NCI-H748 treated with DMSO at 0.1 percent for 48 hours (cell line): ENCODE measurements at places on chromosomes 2 and 18.

DNA sequence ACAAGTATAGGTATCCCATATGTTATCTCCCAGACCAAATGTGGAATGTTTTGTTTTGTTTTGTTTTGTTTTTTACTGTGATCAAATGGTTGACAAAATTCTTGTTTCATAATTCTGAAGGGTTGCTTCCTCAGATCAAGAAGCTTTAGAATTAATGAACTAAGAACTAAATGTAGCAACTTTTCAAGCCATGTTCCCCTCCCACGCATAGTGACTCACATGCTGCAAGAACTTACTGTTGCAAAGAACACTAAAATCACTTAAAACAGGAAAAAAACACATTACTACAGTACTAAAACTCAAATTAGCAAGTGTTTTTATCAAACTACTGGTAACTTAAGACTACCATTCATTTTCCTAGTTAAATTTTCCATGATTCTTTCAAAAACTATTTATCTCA lies 30.6 kb downstream of the HNRNPLL start:
- no peak for DNase-seq

DNA sequence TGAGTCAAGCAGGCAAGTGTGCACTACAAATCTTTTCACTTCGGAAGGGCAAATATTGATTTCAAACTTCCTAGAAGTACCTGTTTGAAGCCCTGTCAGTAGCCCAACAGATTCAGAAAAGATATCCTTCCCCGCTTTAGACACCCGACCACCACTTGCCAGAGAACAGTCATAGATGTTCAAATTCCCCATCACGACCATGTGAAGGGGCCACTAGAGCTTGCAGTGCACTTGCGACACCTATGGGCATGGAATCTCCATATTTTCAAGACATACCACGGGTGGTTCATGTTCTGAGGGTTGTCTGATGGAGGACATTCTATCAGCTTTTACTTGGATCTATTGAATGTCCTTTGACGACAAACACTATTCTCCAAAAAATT lies 23.8 kb downstream of the GNLY start:
- no peak for DNase-seq

- no peak for DNase-seq
Observed at GRCh38 chr2:144180131-144180530, 339.8 kb downstream of the ZEB2 start.

- no peak for DNase-seq
Observed at GRCh38 chr2:202043475-202043874, 9.8 kb downstream of the FZD7 start.

DNA sequence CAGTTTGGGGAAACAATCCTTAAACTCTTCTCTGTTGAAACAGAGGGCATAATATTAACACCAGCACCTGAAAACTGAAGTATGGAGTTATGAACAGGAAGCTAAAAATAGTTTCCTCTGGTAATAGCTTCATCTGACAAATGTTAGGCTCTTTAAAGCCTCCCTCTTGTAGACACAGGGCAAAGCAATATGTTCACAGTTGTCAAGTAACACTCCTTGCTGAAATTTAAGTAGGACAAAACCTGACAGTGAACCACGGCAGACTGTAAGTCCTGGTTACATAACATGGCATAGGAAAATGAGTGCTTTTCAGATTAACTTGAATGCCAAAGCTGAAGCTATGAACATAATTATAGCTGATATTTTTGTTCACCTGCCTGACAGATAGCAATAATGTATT lies 172.9 kb downstream of the CMPK2 start:
- no peak for DNase-seq

- no peak for DNase-seq
Observed at GRCh38 chr2:233935426-233935825, 18.3 kb downstream of the TRPM8 start.
